Stimulated activated CD8-positive, alpha-beta memory T cell treated with anti-CD3 and anti-CD28 coated beads, Interleukin-15, amount 100 ng/mL, for 24 hours (primary cell): ENCODE measurements at places on chromosomes 5 and 9.

- no peak for DNase-seq
Measured at GRCh38 chr9:117104716-117105495, 310.0 kb downstream of the ASTN2 start.

DNA sequence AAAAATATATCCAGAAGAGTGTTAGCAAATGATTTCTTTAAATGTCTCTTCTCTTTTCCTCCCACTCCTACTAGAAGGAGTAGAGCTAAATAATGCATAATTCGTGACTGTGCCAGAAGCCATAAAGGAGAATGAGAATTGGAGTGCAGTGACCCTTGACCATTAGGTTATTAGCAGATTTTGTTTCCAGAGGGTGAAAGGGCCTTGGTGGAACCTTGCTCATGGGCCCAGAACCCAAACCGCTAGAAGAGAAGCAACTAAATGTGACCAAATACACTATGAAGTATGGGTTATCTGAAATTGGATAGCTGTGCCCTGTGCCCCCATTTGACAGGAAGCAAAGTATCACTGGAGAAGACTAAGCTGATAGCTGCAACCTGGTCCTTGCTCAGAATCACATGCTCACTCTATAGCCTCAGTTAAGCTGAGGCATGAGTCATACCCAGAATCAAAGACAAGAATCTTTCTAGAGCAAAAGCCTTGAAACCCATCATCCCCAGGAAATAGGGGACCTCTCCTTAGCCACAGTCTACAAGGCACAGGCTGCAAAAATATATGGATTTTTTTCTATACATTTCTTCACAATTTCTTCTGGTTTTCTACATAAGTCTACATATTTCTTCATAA lies 36.3 kb downstream of the CAPSL start:
- no peak for DNase-seq

GRCh38 chr9:94847486-94847885 lies 121.0 kb downstream of the AOPEP start:
- no peak for DNase-seq

DNA sequence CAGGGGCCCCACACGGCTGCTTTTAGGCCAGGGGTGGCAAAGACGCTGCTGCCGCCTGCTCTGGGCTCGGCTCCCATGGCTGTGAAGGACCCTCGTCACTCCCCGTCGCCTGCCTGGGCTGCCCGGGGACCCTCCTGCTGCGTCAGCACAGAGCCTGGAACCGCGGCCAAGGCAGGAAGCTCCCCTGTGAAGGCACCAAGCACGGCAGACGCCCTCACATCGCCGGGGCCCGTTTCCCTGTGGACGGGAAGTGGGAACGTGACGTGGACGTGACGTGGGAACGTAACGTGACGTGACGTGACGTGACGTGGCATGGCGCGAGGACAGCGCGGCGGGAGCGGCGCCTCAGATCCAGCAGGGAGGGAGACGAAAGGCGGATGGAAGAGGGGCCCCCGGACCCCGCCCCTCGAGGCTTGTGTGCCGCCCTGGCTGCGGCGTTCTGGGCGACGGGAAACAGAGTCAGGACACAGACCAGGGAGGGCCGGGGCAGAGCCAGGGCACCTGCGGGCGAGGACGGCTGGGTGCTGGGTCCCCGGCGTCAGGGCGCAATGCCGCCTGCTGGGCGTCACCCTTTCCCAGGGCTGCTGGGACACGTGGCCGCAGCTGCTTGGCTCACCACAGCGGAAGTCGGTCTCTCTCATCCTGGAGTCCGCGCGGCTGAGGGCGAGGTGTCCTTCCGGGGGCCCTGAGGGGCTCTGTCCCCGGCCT lies 53.1 kb downstream of the MRPL36 start:
- DNase-seq: no peak

- DNase-seq: no peak
Measured at GRCh38 chr9:136135326-136136126, 16.9 kb upstream of the TMEM250 start.

- DNase-seq: no peak
Measured at GRCh38 chr5:142015781-142016533, 3.1 kb upstream of the GNPDA1 start.

DNA sequence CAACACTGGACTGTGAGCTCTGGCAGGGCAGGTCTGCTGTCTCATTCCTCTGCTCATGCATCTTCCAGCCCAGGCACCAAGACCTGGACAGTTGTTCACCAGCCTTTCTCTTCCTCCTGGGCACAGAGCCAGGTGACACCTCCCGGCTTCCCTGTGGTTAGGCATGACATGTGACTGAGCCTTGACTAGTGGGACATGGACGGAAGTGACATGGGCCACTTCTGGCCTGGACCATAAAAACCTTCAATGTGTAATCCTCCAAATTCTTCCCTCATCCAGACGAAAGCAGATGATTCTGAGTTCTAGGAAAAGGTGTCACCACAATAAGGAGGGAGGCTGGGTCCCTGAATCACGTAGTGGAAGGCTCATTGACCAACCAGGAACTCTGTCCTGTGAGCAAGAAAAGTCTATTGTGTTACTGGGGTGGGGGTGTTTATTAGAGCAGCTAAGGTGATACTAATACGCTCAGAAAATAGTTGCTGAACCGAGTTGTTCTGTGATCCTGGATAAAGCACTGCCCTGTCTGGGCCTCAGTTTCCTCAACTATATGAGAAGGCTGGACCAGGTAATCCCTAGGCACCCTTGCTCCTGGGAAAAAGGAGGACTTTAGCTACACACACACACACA lies 26.6 kb upstream of the CRB2 start:
- no peak for DNase-seq

- no peak for DNase-seq
Measured at GRCh38 chr5:129082225-129083136, 12.1 kb upstream of the ISOC1 start.

DNA sequence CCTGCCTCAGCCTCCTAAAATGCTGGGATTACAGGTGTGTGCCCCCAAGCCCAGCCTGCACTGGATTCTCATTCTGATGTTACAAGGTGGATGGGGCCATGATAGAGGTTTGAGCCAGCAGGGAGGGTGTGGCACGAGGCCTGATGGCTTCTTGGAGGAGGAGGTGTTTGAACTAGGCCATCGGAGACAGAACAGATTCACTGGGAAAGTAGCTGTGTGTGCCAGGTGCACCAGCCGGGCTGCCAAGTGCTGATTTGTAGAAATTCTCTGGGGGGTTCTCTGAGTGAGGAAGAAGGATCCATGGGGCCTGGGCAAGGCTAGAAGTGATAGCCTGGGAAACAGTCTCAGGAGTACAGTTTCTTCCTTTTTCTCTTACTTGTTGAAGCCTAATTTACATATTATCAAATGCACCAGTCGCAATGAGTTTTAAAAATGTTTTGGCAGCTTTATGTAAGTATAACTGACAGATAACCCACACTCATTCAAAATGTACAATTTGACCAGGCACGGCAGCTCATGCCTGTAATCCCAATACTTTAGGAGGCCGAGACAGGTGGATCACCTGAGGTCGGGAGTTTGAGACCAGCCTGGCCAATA lies 31.1 kb upstream of the STXBP1 start:
- DNase-seq: no peak

DNA sequence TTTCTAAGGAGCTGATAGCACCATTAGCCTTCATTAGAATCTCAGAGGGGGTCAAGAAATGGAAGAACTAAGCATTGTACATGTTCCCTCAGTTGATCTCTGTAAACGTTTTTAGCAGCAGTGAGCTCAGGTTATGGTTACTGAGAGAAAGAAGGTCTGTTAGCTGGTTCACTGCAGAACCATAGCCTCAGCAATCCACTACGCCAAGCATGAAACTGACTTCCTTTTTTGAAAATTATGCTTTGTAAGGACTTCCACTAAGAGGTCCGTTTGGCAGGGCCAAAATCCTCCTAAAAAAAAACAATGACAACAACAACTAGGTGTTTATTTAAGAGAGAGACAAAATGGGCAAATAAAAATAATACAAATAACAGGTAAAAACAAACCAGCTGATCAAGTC lies 273.3 kb downstream of the AOPEP start:
- no peak for DNase-seq

GRCh38 chr9:764105-764524 lies 77.4 kb upstream of the DMRT1 start:
- DNase-seq: no peak

DNA sequence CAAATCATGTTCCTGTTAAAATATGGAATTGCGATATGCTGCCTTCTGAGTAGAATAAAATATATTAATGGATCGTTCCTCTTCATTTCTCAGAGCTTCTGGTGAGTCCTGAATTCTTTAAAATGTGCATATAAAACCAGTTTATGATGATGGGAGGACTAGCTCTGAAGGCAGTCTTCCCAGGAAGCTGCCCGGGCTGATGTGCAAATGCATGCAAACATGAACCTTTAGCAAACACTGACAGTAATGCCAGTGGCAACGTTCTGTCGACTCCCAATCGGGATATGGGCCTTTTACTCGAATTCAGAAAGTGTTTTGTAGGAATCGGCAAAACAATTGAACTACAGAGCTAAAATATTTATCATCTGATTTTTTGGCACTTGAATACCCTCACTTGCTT lies 93.6 kb downstream of the TLE4 start:
- DNase-seq: no peak

- DNase-seq: no peak
Measured at GRCh38 chr5:156402387-156402921, 75.5 kb downstream of the SGCD start.

DNA sequence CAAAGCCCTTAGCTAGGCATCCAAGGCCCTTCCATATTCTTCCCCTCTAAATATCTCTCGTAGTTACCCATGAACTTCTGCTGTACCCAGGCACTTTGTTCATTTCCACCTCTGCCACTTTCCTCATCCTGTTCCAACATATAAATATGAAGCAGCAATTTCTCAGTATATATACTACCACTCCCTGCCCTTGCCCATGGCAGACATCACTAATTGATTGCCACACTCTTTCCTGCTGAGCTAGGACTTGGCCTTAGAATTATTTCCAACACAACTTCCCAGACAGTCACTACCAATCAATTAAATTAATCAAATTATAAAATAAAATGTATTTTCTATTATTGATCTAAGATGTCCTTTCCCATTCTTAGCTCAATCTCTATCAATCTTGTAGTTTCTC lies 8.5 kb downstream of the INSYN2B start:
- DNase-seq: no peak

- no peak for DNase-seq
Measured at GRCh38 chr9:88270413-88270812, 117.8 kb upstream of the SPIN1 start.

- no peak for DNase-seq
Measured at GRCh38 chr9:136848393-136849037, 694 bp upstream of the PHPT1 start.

- DNase-seq: no peak
Measured at GRCh38 chr5:95827892-95828246, 5.3 kb upstream of the GLRX start.

GRCh38 chr9:102354041-102354440 lies 615.6 kb upstream of the GRIN3A start:
- DNase-seq: no peak

DNA sequence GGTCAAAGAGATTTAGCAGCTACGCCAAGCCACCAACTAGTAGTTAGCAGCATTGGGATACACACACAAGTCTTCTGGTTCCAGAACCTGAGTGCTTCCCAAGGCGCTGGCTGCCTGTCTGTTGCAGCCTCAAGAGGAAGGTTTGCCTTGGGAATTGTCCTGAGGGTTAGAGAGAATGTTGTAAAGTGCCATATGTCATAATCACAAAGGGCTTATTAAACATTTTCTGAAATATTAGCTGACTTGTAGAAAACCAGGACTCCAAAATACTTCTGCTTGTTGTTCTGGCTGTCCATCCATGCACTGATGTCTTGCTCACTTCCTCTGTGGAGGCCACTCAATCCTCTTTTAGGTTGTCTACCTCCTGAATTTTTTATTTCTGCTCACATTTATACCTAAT lies 46.3 kb downstream of the SLC36A1 start:
- DNase-seq: no peak

GRCh38 chr5:543755-544674 lies 19.8 kb upstream of the SLC9A3 start:
- no peak for DNase-seq

GRCh38 chr9:89667726-89668125 lies 62.9 kb downstream of the GADD45G start:
- DNase-seq: no peak

- no peak for DNase-seq
Measured at GRCh38 chr9:16619402-16619801, 251.1 kb downstream of the BNC2 start.

DNA sequence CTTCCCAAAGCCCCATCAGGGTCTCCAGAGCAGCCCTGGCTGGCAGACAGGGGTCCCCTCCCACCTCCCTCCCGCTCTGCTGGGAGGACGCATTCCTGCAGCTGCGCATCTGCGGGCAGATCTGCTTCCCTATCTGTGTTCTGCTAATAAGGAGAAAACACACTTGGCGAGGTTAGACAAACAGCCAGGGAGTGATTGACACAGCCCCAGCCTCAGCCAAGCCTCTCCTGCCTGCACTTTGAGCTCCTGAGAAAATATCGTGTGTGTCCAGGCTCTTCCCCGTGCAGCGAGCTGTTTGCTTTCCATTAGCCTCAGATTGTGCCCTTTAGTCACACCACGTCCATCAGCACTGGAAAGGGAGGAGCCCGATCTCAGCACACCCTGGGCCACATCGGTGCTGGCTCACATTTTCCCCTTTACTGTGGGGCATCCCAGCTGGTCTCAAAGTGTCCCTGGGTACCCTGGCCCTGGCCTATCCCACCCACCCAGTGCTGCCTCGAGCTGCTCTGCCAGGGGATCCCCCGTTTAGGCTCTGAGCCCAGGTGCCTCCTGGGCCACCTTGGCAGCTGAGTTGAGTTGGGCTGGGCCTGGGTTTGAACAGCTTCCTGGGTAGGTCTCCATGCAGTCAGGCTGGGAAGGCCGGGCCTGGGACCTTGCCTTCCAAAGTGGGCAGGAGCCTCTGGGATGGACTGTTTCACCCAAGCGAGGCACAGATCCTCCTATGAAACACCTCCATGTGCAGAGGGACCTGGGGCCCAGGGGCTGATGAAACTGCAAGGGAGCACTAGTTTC lies 61.1 kb downstream of the BARX1 start:
- no peak for DNase-seq

GRCh38 chr5:61464512-61464911 lies 132.5 kb downstream of the ZSWIM6 start:
- no peak for DNase-seq

- no peak for DNase-seq
Measured at GRCh38 chr5:19782566-19782965, 205.4 kb downstream of the CDH18 start.

DNA sequence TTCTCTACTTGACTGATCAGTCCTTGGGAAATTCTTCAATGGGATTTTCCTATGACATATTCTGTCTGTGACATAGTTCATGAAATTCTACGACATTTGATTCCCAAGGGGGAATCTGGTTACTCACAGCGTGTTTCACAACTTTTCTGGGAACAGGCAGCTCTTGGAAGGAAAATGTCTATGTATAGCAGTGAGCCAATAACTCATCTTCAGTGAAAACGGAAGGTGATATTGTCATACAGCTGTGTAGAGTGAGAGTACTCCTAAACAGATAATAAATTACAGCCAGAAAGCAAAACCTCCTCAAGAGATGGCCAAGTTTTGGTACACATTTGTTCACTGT lies 91.4 kb downstream of the C9orf152 start:
- no peak for DNase-seq

GRCh38 chr5:79630444-79630843 lies 18.2 kb downstream of the TENT2 start:
- no peak for DNase-seq
